SW480 (cell line): ENCODE measurements at places on chromosomes 6 and 20.
A peak's percentile ranks its signal among the peaks of the same experiment; 100 is the strongest.

DNA sequence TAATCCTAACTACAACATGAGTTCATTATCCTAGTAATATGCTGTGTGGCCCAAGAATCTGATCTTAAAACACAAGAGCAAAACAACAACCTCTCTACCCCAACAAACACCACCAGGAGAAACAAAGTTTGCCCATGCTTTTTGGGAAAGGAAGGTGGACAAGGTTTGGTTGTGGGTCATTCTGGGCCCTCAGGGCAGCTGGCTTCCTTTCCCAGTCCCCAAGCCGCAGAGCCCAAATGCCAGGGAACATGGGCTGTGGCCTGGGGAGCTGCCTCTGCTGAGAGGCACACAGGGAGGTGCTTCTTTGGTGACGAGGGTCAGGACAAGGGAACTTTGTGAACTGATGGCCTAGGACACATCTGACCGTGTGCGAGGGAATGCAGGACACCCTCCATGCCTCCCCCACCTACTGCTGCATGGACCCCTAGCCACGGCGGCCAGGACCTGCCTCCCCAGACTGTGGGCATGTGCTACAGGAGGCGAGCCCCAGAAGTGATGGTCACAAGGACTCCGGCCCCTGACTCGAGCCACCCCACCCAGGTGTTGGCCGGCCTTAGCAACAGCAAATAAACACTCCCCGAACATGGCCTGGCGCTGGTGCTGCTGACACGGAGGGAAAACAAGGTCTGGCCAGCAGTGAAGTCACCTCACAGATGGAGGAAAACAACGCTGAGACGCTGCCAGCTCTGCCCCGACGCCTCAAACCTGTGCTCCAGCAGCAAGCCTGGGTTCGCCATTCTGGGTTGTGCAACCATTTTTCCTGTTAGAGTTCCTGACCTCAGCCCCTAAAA, 55.6 kb downstream of the RRBP1 start:
- no peak for DNase-seq

GRCh38 chr20:11716239-11716944, 201.3 kb upstream of the BTBD3 start:
- peak; percentile 49 for DNase-seq

- no peak for DNase-seq
Observed at GRCh38 chr6:51028276-51028675, 209.6 kb downstream of the TFAP2B start.

- no peak for DNase-seq
Observed at GRCh38 chr6:19755181-19755580, 82.0 kb upstream of the ID4 start.

DNA sequence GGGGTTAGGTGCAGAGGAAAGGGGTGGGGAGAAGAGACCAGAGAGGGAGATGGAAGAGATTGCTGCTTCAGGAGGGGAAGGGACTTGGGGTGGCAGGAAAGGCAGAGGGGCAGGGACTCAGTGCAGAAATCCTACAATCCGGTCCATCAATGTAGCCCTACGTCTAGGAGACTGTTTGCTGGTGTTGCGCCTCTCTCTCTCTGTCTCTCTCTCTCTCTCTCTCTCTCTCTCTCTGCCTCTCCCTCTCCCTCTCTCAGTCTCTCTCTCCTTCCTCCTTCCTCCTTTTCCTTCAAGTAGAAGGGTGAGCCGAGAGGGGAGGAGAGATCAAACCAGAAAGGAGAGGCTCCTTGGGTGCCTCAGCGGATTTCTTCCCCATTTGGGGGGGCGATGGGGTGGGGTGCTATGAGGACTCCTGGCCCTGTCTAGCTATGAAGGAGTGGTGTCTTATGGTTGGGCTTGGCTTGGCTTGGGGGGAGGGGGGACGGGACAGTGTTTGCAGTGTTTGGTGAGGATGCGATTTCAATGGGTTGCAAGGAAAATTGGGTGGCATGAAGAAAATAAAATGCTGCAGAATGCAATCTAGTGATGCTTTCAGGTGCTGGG, 181.2 kb downstream of the TBXT start:
- no peak for DNase-seq

DNA sequence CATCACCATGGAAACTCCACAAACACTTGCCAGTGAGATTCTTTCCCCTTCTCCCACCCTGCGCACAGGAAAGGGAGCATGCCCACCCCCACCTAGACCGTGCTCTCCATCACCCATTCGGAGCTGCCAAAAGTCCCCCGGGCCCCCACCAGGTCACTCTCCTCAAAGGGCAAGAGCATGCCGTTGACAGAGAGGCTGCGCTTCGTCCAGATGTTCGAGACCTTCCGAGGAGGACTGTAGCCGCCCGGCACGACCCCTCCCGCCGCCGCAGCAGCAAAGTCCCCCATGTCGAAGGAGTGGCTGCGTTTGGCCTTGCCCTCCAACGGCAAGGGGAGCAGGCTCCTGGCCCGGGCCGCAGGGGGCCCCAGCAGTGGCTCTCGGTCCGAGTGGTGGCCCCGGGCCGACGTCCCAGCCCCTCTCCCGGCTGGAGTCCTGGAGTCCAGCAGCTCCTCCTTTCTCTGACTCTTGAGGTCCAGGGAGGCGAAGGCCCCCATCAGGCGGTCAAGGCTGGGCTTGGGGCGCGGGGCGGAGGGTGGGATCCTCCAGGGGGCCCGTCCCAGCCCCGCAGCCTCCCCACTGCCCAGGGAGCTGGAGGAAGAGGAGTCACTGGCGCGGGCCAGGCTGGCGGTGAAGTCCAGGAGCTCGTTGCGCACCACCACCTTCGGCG, 195.2 kb downstream of the LRFN2 start:
- DNase-seq, result no peak

DNA sequence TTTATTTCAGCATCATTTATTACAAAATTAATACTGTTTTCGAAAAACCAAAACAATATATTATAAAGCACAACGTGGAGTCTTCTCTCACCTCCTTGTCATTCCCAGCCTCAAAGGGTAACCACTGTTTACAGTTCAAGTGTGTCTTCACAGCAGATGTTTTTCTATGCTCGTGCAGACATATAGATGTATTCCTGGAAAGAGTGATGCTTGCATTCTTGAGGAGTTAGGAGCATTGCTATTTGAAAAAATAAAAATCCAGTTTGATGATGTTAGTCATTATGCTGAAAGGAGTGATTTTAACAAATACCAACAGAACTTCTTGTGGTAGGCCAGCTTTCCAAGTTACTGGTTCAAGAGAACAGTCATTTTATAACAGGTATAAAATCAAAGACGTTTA, 234.9 kb downstream of the BCKDHB start:
- no peak for DNase-seq

GRCh38 chr6:2795956-2796355, 30.8 kb downstream of the WRNIP1 start:
- DNase-seq, result no peak

DNA sequence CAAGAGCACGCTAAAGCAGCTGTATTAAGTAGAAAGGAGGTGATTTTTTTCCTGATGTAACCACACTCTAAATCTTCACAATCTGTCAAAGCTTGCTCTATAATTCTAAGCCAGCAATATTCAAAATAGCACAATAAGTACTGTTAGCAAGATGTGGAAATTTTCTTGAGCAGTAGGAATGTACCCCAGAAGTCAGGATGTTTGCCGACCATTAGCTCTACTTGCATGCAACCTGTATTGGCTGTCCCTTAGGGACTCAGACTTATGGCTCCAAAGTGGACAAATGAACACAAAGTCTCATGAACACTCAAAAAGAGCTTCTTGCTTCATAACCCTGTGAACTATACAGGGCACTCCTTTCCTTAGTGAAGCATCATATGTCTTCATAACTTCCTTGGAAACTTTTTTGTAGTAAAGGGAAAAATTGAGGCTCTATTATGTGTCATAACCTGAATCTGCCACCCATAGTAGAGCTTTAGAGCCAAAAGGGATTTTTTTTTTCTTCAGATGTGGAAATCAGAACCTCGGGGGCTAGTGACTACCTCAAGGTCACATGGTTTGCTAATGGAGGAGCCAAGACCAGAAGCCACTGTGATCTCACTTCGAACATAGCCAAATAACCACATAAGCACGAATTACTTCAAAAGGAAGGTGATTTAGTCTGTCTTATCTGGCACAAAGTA, 54.5 kb downstream of the ADGRG6 start:
- no peak for DNase-seq

DNA sequence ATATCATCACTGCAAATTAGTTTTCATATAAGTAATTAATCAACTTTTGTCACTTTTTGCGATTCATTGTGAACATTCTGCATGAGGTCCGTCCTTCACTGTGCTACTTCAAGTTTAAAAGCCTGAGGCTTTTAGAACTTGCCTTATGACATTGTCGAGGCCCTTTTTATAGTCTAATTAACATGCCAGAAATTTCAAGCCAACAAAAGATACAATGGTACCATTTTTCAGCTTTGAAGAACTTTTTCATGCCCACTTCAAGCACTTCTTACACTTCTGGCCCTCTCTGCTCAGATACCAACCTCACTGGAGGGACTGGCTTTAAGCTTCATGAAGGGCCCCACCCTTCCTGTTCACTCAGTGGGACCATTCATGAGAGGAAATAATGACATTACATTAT, 323.1 kb downstream of the TPBG start:
- no peak for DNase-seq

DNA sequence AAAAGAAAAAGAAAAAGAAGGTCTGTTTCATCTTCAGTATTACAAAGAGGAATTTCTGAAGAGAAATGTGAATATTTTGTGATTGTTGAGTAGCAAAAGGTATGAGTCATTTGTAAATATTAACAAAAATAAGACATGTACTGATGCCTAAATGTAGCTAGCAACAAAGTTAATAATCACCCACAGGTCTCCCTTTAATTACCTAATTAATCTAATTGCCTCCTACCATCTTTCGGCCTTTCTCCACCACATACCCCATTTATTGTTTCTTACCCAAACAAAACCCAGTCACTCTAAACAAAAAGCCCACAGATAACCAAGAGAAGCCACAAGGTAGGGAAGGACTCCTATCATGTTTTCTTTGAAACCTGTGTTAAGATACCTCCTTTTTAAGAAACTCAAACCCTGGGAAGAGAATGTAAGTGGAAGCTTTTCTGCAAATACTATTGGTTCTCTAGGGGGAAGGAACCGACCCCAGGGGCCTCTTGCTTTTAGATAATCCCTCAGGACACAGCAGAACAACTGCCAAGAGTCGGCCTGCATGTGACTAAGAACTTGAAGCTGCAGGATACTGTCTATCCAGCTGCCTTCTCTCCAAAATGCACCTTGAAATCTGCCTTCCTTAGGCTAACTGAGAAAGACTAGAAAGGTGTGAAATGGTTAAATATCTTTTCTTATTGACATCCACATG, 16.1 kb upstream of the STK38 start:
- no peak for DNase-seq

DNA sequence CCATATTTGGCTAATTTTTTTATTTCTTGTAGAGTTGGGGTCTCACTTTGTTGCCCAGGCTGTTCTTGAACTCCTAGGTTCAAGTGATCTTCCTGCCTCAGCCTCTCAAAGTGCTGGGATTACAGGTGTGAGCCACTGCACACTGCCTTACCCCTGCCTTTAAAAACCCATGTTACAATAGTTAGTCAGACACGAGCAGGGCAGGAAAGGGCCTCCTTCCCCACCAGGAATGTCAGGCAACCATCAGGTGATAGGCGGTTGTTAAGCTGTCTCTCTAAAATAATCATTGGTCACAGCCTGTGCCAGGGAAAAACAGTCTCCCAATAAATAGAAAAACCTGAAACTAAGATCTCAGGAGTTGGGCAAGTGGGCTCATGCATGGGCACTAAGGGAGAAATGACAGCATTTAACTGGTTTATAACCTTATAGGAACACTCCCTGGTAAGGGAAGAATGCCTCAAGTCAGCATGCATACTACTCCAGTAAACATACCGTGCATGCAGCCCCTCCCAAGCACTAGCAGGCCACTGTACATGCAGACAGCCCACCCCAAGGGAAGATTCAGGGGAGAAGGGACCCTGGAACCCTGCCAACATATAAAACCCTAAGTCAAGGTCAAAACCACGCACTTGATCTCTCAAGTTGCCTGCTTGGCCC, 8.4 kb downstream of the OR2H2 start:
- DNase-seq, result no peak

DNA sequence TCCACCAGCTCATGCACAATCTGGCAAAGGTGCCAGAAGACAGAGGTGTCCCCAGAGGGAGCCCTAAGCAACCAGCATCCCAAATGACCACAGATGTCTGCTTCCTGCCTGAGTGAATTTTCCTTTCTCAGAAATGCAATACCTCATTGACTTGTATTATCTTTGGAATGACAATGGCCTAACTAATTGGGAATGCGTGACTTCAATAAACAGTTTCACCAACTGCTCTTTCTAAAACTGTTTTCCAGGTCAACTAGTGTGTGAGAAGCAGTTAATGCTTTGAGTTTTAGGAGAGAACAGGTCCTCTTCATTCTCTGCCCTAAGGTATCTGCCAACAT, 108.9 kb upstream of the SNX9 start:
- DNase-seq, result no peak

GRCh38 chr6:53672237-53672636, 6.7 kb upstream of the KLHL31 start:
- DNase-seq, result no peak

GRCh38 chr20:24533449-24533848, 64.0 kb downstream of the SYNDIG1 start:
- no peak for DNase-seq

GRCh38 chr6:90144928-90145555, 151.6 kb downstream of the BACH2 start:
- DNase-seq, result no peak

GRCh38 chr6:27791182-27791943, 120.8 kb downstream of the OR2B2 start:
- DNase-seq, result peak; percentile 64

DNA sequence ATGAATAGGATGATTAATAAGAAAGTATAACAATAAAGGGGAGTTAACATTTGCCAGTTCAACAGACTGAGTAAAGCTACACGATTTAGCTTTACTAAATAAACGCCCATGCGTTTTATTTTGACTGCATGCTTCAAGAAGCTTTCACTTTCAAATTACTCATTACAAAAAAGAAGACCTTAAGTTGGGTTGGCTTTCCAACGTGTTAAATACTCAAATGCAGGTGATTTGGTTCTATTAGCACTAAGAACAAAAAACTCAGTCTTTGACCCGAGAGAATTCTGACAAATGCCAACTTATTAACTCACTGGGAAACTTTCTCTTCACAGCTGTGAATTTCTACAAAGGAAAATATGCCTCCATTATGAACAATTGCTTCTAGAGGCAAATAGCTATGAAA, 24.8 kb downstream of the RNF146 start:
- no peak for DNase-seq

- DNase-seq, result peak; percentile 84
Observed at GRCh38 chr20:44460795-44461141, 14.9 kb upstream of the TTPAL start.

- no peak for DNase-seq
Observed at GRCh38 chr6:33987531-33988021, 158.3 kb downstream of the GRM4 start.
